ENCODE measurements at places on chromosomes 16 and 17.

GRCh38 chr17:74012465-74012864 is 191.0 kb upstream of the RPL38 start:
- no peak for DNase-seq

- peak; percentile 16 for DNase-seq
Observed at GRCh38 chr16:1614456-1615102, 2.4 kb downstream of the CRAMP1 start.

DNA sequence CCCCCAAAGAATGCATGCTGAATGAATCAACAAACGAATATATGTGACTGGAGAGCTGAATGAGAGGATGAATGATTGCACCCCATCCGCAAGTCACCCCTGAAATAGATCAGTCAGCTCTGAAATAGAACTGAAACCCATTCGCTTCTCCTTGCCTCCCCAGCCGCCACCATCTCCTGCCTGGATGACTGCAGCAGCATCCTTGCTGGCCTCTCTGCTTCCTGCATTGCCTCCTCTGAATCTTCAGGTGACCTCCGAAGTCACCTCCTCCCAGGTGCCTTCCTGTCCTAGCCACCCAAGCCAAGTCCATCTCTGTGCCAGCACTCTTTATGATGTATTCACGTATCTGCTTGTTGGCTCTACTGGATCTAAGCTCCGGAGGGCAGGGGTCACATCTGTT is 288.3 kb downstream of the CPPED1 start:
- no peak for DNase-seq

DNA sequence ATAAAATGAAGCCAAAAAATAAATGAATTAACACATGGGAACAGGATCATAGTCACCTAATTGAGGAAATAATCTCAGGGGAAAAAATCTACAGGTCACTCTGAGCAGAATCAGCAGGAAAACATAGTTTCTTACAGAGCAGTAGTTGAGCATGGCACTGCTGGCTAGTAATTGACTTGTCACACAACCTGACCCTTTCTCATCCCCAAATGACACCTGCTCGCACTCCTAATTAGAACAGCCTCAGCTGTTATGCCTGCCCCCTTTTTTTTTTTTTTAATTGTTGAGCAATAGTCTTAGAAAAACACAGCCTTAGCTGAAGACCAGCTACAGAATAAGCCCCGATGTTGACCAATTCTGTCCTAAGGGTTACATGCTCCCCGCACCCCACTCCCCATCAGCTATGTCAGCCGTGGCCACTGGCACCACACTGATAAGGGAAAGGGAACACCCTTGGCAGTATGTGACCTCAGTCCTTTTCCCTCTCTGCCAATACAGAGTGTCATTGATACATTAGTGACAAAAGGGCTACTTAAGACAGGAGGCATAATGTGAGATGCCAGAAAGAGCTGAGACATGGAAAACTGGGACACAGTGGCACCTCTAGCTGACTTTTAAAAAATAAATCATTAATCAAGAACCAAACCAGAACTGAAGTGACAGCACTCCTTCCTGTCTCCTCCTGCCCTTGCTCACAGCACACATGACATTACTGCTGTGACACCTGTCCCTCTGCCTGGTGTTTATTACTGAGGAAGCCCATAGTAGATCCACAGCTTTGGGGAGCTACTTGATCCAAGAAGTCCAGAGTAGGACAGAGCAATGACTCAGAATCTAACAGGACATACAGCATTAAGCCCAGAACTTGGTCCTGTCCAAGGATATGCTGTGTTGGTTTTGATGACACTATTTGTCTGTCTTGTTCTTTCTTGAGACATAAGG is 41.7 kb downstream of the WDR59 start:
- no peak for DNase-seq

DNA sequence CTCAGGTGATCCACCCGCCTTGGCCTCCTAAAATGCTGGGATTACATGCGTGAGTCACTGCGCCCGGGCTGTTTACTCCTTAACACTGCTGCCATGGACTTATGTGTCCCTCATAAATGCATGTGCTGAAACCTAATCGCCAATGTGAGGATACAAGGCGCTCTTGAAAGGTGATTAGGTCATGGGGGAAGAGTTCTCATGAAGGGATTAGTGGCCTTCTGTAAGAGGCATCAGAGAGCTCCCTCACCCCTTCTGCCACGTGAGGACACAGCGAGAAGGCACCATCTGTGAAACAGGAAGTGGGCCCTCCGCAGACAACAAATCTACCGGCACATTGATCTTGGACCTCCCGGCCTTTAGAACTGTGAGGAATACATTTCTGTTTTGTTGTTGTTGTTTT is 19.1 kb downstream of the ITPRIPL2 start:
- DNase-seq: no peak

DNA sequence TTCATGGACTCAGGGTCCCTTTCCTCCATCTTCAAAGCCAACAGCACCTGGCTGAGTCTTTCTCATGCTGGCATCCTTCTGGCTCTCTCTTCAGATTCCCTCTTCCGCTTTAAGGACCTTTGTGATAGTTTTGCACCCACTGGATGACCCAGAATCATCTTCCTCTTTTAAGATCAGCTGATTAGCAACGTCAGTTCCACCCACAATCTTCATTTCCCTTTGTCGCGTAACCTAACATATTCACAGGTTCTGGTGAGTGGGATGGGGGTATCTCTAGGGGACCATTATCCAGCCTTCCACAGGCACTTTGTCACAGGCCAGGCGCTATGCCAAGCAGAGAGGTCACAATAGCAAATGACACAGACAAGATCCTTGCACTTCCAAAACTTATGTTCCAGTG is 593.8 kb downstream of the MAF start:
- no peak for DNase-seq

GRCh38 chr16:6684076-6684673 is 648.5 kb upstream of the RBFOX1 start:
- peak; percentile 49 for DNase-seq

GRCh38 chr17:13931111-13931526 is 138.2 kb upstream of the COX10 start:
- DNase-seq: peak; percentile 69

GRCh38 chr17:41396996-41397660 is at the start of gene KRT31:
Gene KRT31 (minus strand): TSS chr17:41397608. CDS start chr17:41397539, 69 bp downstream.
- DNase-seq: no peak

GRCh38 chr17:27975146-27976011 is 67.1 kb upstream of the NLK start:
- DNase-seq: no peak

- no peak for DNase-seq
Observed at GRCh38 chr17:45222014-45222288, 266 bp downstream of the FMNL1 start.

DNA sequence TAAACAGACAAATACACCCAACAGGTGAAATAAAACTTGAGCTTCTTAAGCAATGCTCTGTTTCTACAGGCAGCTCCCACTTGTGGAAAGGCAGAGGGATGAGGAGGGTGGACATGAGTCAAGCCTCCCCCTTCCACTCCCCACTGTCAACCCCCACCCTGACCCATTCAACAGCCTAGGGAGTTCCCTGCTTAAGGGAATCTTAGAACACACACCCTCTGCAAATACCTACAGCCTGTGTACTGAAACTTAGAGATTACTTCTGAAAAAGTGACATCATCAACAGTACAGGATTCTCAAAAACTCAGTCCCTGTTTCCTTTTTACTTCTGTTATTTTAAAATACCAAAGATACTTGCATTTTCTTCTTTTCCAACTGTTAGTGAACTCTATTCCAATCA is 345.4 kb downstream of the SOX9 start:
- no peak for DNase-seq

GRCh38 chr17:18261146-18261515 is 669 bp downstream of the MIEF2 start:
- DNase-seq: peak; percentile 19

DNA sequence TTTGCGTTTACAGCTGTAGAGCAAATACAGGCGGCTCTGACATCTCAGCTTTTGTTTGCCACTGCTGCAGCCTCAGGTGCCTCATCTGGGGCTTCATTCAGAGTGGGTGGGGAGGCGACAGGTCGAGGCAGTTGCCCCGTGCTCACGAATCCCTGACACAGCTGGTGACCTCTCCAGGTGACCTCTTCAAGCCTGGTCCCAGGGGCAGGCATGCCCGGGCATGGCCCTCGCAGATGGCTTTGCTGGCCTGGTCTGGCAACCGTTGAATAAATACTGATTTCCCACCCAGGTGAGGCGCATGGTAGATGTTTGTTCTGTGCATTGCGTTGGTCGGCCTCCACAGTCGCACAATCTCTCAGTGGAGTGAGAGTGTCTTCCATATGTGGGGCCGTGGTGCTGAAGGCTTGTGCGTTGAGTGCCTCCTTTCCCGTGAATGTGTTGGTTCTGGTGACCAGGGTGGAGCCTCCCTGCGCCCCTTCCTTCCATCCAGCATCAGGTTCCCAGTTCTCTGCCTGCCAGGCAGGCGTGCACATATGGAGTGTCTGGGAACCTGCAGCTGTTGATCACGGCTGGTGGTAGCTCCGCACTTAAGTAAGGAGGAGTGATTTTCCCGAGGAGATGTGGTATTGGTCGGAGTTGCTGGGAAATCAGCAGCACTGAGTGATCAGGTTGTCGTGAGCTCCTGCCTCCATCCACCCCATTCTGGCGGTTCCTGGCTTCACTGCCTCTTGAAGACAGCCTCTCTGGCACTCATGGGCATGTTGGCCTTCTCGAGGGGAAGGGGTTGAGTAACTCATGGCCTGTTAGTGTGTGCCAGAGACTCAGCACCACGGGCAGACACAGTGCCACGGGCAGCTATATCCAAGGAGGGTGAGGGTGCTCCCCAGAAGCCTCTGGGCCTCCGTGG is 149.7 kb downstream of the RPTOR start:
- no peak for DNase-seq

DNA sequence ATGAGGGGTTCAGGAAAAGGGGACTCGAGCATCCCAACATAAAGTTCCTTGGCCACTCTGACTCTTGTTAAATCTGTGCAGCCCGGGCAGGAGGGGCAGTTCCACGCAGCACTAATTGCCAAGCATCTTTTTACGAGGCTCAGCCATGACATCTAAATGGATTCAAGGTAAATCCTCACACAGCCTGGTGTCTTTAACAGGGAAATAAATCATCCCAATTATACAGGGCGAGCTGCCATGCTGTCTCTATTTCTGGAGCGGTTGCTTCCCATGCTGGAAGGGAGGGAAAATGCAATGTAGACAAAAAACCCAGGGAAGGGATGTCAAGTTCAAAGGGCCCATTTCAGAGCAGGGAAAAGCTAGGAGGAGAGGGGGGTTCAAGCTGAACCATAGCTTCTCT is 110.0 kb downstream of the GAS7 start:
- no peak for DNase-seq

- DNase-seq: no peak
Observed at GRCh38 chr17:50022463-50023130, 27.6 kb upstream of the DLX3 start.

GRCh38 chr17:22301353-22301745 is 609.0 kb downstream of the KCNJ18 start:
- no peak for DNase-seq

- DNase-seq: no peak
Observed at GRCh38 chr17:62105357-62105756, 40.3 kb upstream of the MED13 start.

DNA sequence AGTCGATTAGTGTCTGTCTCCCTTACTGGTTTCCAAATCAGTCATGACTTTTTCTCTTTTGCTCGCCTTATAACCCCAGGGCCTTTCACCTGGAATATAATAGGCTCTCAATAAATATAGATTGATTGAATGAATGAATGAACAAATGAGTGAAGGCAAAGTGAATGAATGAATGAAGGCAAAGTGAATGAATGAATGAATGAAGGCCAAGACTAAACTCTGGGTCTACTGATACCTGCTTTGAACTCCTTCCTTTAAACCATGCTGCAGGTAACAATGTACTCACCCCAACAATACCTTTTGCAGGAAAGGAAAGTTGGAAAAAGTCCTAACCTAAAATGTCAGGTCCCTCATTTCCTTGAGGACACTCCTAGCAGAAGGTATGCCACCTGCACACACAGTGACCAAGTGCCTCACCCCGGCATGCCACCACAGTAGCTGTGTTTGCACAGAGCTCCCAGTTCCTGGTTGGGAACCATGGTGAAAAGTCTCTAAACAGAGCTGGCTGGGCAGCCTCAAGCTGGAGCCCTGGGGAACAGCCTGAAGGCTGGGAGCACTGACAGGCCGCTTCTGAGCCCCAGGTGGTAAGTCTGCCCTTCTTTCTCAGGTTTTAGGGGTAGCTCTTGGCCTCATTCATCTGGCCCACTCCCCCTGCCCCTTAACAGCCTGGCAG is 42.7 kb upstream of the ANKFN1 start:
- DNase-seq: no peak

DNA sequence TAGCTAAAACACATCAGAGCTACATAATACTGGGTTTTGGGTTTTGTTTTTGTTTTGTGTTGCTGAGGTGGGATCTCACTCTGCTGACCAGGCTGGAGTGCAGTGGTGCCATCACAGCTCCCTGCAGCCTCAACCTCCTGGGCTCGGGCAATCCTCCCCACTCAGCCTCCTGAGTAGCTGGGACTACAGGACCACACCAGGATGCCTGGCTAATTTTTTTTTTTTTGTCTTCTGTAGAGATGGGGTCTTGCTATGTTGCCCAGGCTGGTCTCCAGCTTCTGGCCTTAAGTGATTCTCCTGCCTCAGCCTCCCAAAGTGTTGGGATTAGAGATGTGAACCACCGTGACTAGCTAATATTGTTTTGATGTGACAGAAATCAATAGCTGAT is 6.2 kb downstream of the MEAK7 start:
- no peak for DNase-seq

GRCh38 chr17:3610523-3610922 is 1.3 kb upstream of the TRPV1 start:
- DNase-seq: no peak

GRCh38 chr17:7586673-7587419 is 3.0 kb downstream of the SOX15 start:
- DNase-seq: no peak

GRCh38 chr17:40399185-40399584 is 18.5 kb downstream of the TOP2A start:
- DNase-seq: peak; percentile 75

DNA sequence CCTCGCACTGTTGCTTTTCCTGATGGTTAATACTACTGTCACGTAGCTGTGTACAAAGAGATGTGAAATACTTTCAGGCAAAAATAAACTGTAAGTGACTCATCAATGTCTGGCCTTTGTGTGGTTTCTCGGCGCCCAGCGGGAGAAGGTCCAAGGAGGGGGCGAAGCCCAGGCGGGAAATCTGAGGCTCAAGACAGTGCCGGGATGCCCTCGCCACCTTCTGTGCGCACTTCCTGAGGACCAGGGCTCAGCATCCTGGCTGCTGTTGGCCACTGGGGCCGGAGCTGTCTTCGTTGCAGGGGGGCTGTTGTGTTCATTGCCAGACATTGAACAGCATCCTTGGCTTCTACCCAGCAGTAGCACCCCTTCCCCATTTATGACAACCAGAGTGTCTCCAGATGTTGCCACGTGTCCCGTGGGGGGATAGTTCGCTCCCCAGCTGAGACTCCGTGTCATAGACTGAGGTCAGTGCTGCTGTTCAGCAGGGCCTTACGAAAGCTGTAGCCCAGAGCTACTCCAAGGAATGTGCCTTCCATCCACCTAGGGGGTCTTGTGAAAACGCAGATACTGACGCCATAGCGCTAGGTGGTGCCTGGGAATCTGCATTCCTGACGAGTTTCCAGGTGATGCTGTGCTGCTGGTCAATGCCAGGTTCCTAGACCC is 67.3 kb upstream of the PLCG2 start:
- DNase-seq: no peak

GRCh38 chr17:22506861-22507260 is 814.5 kb downstream of the KCNJ18 start:
- no peak for DNase-seq

Measured in NAMALWA (cell line).